ENCODE measurements at places on chromosomes 13 and 19.
A peak's percentile ranks its signal among the peaks of the same experiment; 100 is the strongest.

GRCh38 chr19:17332677-17333581 is 1.7 kb downstream of the ANO8 start:
- no peak for DNase-seq

- no peak for DNase-seq
Measured at GRCh38 chr19:45355910-45356309, 14.5 kb downstream of the ERCC2 start.

- DNase-seq = no peak
Measured at GRCh38 chr13:95284436-95284835, 16.8 kb downstream of the ABCC4 start.

DNA sequence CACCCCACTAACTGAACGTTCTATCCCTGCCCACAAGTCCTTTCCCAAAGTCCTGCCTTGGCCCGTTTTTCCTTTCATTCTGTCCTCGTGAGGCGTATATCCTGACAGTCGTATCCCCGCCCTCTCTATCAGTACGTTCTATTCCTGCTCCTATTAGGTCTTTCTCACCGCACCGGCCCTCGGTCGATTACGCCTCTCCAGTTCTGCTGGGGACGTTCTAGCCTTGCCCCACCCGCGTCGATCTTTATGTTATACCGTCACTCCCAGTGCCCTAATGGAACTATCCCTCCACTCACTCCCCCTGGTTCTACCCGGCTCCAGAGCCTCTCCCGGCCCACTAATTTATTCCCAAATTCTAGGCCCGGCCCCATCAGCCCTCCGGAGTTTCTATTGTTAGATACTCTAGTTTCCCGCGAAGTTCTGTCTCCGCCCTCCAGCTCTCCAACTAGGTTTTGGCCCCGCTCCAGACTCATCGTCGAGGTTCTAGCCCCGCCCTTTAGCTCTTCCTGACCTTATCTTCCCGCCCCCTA is 2.0 kb downstream of the PLAUR start:
- DNase-seq = no peak

DNA sequence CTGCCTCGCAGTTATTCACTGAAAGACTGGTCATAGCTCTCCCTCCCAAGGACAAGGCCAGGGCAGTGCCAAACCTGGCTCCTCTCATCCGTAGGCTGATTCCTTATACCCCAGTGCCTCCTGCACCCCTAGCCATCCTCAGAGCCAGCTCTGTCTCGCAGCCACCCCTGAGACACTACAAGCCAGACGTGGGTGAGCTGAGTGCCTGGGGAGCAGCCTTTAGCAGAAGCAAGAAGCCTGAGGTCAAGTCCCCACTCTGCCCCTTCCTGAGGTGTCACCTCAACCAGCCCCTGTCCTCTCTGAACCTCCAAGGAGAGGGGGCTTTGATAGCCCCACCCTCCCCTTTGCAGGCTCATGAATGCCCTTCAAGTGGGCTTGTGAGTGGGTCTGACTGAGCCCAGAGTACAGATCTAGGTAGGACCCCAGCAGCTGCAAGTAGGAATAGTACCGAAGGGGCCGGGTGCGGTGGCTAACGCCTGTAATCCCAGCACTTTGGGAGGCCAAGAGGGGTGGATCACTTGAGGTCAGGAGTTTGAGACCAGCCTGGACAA is 14.8 kb upstream of the AKAP8L start:
- DNase-seq = no peak

GRCh38 chr19:13960863-13961784 is 8.8 kb downstream of the DCAF15 start:
- no peak for DNase-seq

DNA sequence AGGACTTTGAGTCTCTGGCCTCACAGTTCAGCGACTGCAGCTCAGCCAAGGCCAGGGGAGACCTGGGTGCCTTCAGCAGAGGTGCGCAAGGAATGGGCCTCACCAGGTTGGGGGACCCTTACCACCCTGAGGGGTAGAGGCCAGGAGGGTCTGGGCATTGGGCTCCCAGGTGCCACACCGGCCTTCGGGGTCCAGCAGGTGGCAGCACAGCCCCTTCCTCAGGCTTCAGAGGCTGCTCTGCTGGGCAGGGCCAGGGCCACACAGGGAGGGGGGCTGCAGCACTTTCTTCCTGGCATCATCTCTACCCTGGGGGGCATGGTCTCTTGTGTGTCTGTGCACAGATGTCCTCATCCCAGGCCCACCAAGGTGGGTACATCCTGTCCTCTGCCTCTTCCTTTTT is 12.9 kb downstream of the PIN1 start:
- no peak for DNase-seq

GRCh38 chr13:79541426-79542049 is 60.6 kb downstream of the NDFIP2 start:
- DNase-seq = peak; percentile 35

DNA sequence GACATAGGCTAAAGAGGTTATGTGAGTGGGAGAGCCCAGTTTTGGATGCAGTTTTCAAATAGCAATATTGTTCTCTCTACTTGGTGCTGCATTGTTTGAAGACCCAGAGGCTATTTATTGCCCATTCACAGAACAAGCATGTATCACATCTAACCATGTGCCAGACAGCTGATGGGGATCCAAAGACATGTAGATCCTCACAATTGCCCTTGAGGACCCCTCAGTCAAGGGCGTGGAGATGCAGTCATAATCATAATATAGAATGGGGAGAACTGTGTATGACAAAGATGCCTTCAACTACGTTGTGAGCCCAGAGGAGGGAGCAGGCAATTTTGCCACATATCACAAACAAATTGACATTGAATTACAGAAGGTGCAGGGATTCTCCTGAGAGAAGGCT is 70.5 kb downstream of the NHLRC3 start:
- no peak for DNase-seq
